ENCODE measurements at places on chromosomes 6 and 20.

DNA sequence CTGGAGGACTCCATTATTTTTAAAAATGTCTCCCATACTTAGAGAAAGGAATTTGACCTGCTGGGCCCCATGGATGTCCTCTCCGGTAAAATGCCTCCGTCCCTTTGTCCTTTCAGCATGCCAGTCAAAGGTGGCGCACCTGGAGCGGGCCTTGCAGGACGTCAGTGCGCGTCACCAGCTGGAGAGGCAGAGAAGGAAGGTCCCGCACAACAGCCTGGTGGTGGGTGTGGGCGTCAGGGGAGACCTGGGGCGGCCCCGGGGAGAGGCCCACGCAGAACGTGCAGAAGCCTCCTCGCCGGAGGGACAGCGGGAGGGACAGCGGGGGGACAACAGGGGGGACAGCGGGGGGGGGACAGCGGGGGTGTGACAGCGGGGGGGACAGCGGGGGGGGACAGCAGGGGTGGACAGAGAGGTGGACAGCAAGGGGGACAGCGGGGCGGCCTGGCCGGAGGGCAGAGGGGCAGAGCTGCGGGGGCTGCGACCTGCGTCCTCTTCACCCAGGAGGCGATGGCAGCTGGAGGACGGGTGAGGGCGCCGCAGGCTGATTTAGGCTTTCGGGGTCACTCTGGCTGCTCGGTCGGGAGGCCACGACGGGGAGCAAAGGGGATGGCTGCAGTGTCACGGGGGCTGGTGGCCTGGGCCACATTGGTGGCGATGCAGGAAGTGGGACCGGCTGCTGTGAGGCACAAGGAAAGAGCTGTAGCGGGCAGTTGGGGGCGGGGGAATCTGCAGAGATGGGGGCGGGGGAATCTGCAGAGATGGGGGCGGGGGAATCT is 859 bp upstream of the KIF25 start:
- no peak for DNase-seq

GRCh38 chr6:11009353-11009752 is 34.8 kb downstream of the ELOVL2 start:
- no peak for DNase-seq

GRCh38 chr6:163393923-163394322 is 20.6 kb upstream of the QKI start:
- no peak for DNase-seq

GRCh38 chr20:52751571-52751970 is 220.6 kb upstream of the TSHZ2 start:
- no peak for DNase-seq

DNA sequence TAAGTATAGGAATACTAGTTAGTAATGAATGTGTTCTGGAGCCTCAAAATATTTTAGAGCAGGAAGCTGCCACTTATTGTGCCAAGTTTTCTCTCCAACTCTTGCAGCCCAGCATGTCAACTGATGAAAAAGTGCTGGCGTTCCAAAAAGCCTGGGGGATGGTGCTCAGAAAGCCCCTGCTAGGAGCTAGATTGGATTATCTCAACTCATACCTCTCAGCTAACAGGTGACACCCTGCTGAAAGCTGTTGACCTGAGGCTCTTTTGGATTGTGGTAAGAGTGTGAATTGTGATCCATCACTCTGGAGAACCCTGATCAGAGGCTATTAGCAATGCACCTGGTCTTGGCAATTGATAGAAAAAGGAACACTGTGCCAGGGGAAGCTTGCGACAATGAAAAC is 580.4 kb downstream of the EYS start:
- no peak for DNase-seq

DNA sequence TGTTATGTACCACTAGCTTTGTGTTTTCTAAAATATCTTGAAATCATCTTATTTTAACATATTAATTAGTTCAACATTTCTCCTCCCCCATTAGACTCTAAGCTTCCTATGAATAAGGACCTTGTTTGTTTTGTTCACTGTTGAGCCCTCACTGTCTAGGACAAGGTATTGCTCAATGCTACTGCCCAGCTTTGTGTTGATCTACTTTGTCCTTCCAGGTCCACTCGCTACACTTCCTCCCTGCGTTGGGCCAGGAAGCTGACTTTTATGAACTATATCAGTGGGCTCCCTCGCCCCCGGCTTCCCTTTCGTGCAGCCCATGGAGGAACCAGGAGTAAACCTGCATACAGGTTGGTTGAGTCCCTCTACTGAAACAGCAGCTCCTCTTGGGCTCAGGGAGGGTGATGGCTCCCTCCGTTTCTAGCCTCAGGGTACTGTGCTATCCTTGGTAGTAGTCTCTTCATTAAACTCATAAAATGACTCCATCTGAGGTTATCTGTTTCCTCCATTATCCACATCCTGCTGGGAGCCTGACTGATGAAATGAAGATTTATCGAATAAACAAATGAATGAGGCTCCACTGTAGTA is 272.5 kb downstream of the CLIC5 start:
- DNase-seq: no peak

DNA sequence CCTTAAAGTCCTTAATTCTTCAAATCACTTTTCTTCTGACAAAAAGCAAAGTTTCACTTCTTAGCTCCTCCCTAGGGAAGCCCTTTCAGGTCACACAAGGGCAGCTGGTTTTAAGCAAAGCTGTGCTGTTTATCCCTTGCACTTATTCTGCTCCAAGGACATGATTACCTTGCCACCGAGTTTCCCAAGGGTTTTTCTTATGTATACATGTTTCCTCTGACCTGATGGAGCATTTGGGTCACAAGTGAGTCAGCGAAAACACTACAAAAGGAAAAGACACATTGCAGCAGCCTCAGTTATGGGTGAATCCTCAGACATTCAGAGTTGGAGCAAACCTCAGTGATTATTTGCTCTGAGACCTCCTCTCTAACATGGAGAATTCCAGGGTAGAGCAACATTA is 26.6 kb upstream of the ILRUN start:
- no peak for DNase-seq

- no peak for DNase-seq
Observed at GRCh38 chr6:115838763-115839401, 221.8 kb downstream of the FRK start.

DNA sequence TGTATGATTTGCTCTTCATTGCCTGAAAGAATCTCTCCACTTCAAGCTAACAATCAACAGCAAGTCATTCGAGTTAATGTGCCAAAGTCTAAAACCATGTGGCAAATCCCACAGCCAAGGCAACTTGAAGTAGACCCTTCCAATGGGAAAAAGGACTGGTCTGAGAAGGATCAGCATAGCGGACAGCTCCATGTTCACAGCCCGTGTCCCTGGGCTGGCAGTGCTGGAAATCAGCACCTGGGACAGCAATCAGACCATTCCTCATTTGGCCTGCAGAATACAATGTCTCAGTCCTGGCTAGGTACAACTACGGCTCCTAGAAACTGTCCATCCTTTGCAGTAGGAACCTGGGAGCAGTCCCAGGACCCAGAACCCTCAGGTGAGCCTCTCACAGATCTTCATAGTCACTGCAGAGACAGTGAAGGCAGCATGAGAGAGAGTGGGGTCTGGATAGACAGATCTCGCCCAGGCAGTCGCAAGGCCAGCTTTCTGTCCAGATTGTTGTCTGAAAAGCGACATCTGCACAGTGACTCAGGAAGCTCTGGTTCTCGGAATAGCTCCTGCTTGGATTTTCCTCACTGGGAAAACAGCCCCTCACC is 1.1 kb downstream of the GJA10 start:
- no peak for DNase-seq

- DNase-seq: no peak
Observed at GRCh38 chr20:53828682-53829254, 235.1 kb upstream of the ZNF217 start.

- DNase-seq: no peak
Observed at GRCh38 chr6:6910734-6911295, 196.9 kb upstream of the RREB1 start.

GRCh38 chr6:100948381-100949133 is 67.4 kb upstream of the ASCC3 start:
- DNase-seq: no peak

GRCh38 chr20:56202493-56203077 is 45.9 kb upstream of the MC3R start:
- no peak for DNase-seq

- no peak for DNase-seq
Observed at GRCh38 chr6:157133856-157134255, 189.5 kb downstream of the TMEM242 start.

- no peak for DNase-seq
Observed at GRCh38 chr20:46350201-46350985, 42.1 kb upstream of the CDH22 start.

DNA sequence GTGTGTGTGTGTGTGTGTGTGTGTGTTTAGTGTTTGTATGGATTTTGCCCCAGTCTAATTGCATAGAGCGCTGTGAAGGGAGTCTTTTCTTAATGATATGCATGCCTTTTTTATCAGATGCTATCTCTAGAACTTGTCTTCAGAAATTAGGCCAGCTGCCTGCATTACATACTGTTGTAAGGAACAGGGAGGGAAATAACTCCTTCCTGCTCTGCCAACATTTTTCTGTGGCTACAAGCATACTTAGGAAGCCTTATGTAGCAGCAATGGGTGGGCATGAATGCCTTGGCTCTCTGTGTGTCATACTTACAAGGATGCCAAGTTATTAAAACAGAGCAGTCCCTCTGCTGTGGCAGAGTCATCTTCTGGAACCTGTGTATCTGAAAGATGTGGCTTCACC is 8.0 kb upstream of the COL21A1 start:
- no peak for DNase-seq

DNA sequence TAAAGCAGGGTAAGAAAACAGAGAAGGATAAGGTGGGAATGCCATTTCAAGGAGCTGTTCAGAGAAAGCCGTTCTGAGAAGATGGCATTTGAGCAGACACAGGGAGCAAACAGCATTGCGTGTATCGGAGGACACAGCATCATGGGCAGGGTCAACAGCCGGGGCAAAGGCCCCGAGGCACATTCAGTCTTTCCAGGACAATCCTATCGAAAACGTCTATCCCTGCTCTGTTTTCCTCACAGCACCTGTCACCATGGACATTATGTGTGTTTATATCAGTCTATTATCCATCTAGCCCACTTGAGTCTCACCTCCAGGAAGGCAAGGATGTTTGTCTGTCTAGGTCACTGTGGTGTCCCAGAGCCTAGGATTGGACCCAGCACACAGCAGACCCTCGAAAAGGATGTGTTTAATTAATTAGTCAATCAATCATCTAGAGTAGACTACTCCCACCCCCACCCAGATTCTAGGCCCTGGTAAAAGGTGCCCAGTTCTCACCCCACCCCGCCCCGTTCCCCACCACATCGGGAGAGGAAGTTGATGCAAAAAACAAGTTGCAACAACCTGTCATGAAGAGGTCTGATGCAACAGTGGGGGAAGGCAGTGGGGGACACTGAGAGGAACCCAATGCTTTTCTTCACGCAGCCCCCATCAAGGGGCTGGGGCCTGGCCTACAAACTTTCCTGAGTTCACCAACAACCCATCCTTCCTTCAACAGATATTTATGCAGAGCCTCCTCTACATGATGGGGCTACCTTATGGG is 66.6 kb downstream of the PREX1 start:
- DNase-seq: no peak

- no peak for DNase-seq
Observed at GRCh38 chr20:14374196-14374595, 36.8 kb upstream of the FLRT3 start.

- DNase-seq: no peak
Observed at GRCh38 chr6:84329516-84329915, 102.1 kb upstream of the CEP162 start.

DNA sequence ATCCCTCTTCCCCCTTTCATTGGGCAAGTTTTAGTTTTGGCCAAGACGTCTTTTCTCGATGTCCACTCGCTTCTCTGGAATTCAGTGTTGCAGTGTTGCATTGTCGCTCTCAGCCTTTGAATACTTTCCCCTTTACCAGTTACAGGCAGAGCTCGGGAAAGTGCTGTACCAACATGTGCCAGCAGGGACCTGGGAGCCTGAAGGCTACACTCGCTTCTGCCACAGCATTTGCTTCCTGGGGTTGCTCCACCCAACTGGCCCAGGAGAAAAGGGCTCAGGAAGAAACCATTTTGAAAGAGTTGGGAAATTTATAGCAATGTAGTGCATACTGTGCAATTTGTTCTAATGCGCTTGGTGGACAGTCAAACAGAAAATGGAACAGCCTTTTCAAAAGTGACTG is 78.6 kb downstream of the LINC00237 start:
- DNase-seq: no peak

DNA sequence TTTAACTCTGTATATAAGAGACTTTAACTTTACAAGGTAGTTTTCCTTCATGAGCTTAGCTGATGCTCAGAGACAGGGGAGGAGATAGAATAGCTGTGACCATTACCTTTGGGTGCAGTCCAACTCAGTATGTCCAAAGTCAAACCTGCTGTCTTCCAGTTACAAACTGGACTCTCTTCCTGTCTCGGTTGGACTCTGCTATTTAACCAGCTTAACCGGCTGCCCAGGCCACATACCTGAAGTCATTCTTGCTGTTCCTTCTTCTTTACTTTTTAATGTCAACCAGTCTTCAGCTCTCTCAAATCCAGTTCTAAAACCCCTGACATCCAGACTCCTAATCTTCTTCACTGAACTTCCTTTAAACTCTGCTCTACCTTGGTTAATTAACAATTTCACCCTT is 138.3 kb upstream of the TSHZ2 start:
- DNase-seq: no peak

DNA sequence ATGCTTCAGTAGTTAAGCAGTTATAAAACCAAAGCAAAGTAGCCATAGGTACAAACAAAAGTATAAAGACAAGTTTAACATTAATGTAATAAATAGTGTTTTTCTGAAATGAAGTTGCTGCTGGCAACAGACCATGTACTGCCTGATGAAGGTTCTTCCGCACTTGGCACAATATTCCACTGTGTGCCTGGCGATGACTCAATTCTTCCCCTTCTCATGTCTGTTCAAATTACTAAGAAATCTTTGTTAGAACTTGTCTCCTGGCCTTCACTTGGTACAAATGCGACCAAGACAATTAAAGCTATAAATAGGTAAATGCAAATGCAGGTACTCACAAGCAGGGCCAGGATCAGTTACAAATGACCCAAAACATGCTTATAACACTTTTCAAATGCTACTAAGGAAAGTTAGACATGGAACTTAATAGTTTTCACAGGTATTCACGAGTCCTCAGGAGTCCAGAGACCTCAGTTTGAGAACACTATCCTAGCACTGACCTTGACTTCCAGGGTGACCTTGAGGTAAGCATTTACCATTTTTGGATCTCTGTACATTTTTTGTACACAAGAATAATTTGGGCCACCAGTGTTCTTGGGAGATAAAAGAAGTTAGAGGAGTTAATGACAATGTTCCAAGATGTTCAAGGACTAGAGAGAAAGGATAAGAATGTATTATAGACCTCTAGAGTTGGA is 8.1 kb upstream of the DDR1 start:
- no peak for DNase-seq

GRCh38 chr6:85107701-85108100 is 342.2 kb upstream of the NT5E start:
- DNase-seq: no peak

GRCh38 chr6:167154895-167155294 is 2.9 kb downstream of the GPR31 start:
- DNase-seq: no peak
